Osteocyte (in vitro differentiated cells): ENCODE measurements at places on chromosomes 12 and 14. TPM values are rescaled to one million over a fixed set of nuclear protein-coding genes. Genes with fewer than 3 reads are reported as not detected.

GRCh38 chr12:118649765-118650585 is 273.6 kb downstream of the SUDS3 start:
- no peaks in the 10 kb centered on the region for H3K27me3 ChIP-seq
- no peak overlapping the region for H3K4me3 ChIP-seq
- no peaks in the 10 kb centered on the region for H3K4me1 ChIP-seq
- no peak for DNase-seq

DNA sequence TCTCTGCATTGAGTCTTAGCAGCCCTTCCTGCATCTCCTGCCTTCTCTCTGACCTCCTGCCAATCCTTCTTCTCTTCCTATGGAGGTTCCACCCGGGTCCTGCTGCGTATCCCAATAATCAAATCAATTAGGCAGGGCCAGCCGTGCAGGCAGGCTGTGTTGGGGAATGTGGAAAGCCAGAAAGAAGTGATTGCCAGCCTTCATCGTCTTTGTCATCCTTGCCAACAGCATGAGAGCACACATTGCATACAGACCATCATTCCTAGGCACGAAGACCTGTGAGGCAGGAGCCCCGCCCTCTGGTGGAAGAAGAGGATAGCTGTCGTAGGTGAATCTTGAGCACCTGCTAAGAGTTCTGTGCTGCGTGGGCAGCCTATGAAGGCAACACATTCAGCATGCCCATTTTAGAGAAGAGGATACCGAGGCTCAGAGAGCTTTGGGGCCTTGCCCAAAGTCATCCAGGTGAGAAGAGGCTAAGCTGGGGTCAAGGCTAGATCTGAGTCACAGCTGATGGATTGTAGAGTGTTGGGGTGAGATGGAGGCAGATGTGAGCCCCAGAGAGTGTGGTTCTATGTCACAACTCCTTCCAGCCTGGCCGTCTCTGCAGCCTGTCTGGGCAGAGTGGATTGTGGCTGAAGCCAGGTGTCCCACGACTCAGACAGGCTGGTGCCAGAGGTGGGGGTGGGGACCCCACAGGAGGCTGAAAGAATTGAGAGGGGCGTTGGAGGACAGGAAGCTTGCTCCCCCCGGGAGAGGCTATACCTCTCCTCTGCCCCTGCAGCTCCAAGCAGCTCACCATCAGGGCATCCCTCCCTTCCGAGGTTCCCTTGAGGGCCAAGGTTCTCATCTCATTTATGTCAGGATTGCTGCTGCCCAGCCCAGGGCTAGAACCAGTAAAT is 12.7 kb downstream of the C14orf132 start:
- peaks cover 50% of the 10 kb centered on the region for H3K4me1 ChIP-seq
- H3K27me3 ChIP-seq, result no peaks in the 10 kb centered on the region
- H3K27ac ChIP-seq, result no peak overlapping the region
- H3K36me3 ChIP-seq, result peaks cover 9% of the 10 kb centered on the region
- DNase-seq, result peak; percentile 54

The KLRB1 gene
- not detected in 2 replicates for total RNA-seq

DNA sequence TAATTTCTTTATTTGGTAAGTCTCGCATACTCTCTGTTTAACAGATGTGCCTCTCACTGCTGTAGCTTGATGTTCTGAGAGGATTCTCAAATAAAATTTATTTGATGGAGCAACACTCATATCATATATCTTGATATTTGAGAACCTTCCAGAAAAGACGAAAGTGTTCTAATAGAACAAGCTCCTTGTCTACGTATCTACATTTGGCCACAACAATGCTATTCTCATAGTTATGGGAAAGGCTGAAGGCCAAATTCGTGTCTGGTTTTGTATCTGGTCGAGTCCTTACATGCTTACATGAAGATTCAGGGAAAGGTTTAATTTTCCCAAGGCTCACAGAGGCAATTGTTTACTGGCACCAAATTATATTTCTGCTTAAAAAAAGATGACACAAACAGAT is 186.7 kb upstream of the SLC38A2 start:
- H3K36me3 ChIP-seq, result peaks cover 7% of the 10 kb centered on the region
- peaks cover 75% of the 10 kb centered on the region for H3K4me1 ChIP-seq
- H3K27ac ChIP-seq, result peak overlapping the region; percentile 91
- no peaks in the 10 kb centered on the region for H3K27me3 ChIP-seq
- H3K4me3 ChIP-seq, result no peak overlapping the region
- no peak for DNase-seq

- no peak overlapping the region for H3K27ac ChIP-seq
- no peaks in the 10 kb centered on the region for H3K27me3 ChIP-seq
- no peaks in the 10 kb centered on the region for H3K4me1 ChIP-seq
- no peak overlapping the region for H3K4me3 ChIP-seq
Observed at GRCh38 chr14:70567791-70568190, 32.7 kb downstream of the MED6 start.

DNA sequence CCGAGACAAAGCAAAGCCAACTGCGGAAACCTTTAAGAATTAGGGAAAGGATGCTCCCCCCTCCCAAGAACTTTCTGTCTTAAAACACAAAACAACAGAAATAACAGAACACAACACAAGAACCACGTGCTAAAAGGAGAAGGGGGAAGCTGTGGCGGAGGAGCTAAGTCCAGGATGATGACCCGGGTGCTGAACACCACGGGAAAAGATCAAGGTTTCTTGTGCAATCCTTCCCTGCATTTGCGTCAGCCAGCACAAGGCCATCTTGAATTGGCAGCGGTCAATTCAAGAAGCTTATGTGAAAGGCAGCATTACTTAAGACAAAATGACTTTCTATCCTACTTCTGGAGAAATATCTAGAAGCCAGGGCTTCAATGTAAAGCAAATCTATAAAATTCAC is 11.0 kb upstream of the CREBL2 start:
- H3K4me1 ChIP-seq, result no peaks in the 10 kb centered on the region
- no peak for DNase-seq
- H3K27me3 ChIP-seq, result peaks cover 26% of the 10 kb centered on the region

The BDKRB2 gene
- total RNA-seq, result 0.31 and 0.40 TPM in 2 replicates

The IPO8 gene
- total RNA-seq, result 46.2 and 51.4 TPM in 2 replicates

DNA sequence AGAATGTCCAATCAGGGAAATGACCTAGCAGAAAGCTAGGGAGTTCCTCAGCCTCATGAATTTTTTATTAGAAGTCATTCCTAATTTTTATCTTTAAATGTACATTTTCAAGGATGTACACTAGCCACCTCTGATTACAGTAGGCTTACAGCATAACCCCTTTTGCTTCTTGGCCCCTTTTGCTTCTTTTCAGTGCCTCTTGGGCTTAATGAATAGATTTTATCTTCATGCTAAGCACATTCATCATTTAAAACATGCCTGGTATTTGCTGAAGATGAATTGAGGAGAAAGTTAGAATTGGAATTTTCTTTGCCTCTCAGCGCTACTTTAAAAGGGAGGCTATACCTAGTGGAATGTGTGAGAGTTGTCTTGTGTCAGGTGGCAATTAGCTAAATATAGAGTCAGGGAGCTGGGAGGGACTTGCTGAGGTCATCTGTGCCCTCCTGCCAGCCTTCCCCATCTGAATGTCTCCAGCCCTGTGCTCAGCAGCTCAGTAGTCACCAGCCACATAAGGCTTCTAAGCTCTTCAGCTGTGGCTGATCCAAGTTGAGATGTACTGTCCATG is 132.1 kb downstream of the SAMD4A start:
- H3K4me3 ChIP-seq, result no peak overlapping the region
- H3K27me3 ChIP-seq, result no peaks in the 10 kb centered on the region
- H3K36me3 ChIP-seq, result no peaks in the 10 kb centered on the region
- peaks cover 8% of the 10 kb centered on the region for H3K4me1 ChIP-seq
- DNase-seq, result no peak

GRCh38 chr12:31817120-31817519 is 88.3 kb upstream of the AMN1 start:
- no peaks in the 10 kb centered on the region for H3K27me3 ChIP-seq
- no peak for DNase-seq
- H3K36me3 ChIP-seq, result no peaks in the 10 kb centered on the region
- no peaks in the 10 kb centered on the region for H3K4me1 ChIP-seq

DNA sequence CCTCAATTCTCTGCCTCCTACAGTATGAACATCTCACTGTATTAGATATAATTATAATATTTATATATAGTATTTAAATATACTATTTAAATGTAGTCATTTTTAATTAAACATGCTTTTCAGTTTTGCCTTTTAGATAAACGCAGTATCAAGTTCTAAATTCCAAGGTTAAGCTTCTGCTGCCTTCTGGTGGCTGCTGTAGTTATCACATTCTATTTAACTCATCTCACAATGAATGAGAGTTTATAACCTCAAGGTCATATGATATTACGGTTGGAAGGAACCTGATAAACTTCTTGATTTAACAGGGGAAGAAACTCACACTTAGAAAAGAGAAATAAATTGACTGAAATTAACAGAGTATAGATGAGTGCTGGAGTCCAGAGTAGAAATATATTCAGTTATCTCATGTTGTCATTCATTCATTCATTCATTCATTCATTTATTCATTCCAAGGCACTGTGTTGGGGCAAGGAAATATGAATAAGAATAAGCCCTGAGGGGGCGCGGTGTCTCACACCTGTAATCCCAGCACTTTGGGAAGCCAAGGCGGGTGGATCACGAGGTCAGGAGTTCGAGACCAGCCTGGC is 31.9 kb downstream of the GUCY2C start:
- H3K4me3 ChIP-seq, result no peak overlapping the region
- DNase-seq, result no peak
- no peaks in the 10 kb centered on the region for H3K36me3 ChIP-seq
- peaks cover 6% of the 10 kb centered on the region for H3K27me3 ChIP-seq
